ENCODE measurements at places on chromosomes 2 and 18. TPM values are rescaled to one million over a fixed set of nuclear protein-coding genes. Genes with fewer than 3 reads are reported as not detected.

Gene SP100
- total RNA-seq, result 11.0 TPM

Gene UBE2E3
- total RNA-seq, result 560 TPM

Gene DCDC2C
- total RNA-seq, result not detected

DNA sequence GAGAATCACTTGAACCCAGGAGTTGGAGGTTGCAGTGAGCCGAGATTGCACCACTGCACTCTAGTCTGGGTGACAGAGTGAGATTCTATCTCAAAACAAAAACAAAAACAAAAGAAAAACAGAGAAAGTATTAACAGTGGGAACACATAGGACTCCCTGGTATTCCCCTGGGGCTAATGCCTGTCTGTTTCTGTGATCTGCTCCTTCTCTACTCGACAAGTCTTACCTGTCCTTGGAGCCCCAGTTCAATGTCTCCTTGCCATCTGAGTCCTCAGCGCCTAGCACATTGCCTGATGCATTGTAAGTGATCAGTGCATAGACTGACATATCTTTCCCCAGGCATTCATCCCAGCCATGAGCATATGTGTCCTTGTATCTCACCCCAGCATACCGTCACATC, 85.8 kb downstream of the ASAP2 start:
- no peak for DNase-seq

DNA sequence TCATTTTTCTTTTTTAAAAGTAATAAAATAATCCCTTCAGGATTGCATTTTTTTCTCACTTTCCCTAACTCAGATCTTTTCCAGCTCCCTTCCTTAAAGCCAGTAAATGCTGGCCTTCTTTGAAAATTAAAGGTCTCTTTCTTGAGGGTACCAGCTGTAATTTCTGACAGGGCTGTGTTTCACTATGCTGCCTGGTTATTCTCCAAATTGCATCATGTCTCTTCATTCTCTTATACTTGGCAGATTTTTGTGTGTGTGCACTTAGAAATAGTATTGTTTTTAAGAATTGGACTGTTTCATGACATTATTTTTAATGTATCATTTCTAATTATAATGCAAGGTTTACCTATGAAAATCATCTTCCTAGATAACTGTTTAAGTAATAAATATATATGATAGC, 72.0 kb upstream of the EPB41L5 start:
- DNase-seq, result no peak

GRCh38 chr18:56382541-56382940, 255.9 kb downstream of the TXNL1 start:
- DNase-seq, result no peak

DNA sequence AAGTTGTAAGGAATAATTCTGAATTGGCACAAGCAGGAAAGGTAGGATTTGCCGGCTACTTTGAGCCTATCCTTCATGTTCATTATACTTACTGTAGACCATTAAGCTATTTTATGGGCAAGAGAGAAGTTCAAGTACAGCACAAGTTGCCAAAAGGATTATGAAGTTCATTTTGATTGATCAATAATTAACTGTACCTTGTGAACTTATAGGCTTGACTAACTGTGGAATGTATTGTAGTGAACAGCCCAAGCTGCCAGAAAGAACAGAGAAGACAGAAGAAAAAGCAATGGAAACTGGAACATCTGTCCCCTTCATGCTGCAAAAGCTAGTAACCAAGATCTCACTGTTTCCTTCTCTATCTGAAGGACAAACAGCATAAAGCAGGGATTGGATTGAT, 810.1 kb upstream of the ZEB2 start:
- no peak for DNase-seq

GRCh38 chr2:45210462-45211195, 201.4 kb upstream of the SIX2 start:
- no peak for DNase-seq

GRCh38 chr2:149087751-149088150, 49.3 kb downstream of the LYPD6B start:
- no peak for DNase-seq

GRCh38 chr18:73785300-73785699, 362.3 kb downstream of the FBXO15 start:
- no peak for DNase-seq

DNA sequence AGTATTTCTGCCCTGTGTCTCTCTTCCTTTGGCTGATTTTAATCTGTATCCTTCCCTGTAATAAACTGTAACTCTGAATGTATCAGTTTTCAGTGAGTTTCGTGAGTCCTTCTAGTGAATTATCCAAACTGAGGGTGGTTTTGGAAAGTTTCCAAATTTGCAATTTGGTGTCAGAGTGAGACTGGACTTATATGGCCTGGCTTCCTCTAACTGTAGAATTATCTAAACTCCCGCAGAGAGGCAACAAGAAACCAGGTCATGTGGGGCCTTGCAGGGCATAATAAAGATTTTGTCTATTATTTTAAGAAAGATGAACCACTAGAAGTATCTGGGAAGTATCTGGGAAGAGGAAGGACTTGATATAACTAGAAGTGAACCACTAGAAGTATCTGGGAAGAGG, 95.3 kb upstream of the RNF152 start:
- no peak for DNase-seq

DNA sequence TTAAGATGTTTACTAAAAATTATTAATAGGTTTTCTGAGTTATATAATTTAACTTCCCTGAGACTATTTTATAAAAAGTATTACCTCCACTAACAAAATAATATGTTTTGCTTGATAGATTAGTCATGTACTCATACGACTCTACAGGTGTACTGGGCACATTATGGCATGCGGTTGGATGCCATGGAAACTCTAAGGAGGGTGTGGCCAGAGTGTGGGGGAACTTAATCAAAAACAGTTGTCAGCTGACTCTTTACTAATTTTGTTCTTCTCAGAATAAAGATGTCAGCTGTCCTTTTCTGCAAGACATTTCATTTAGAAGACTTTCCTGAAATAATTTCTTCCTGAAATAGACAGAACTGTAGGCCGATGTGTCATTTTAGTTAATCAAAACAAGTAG, 228.3 kb upstream of the SIX3 start:
- DNase-seq, result no peak

DNA sequence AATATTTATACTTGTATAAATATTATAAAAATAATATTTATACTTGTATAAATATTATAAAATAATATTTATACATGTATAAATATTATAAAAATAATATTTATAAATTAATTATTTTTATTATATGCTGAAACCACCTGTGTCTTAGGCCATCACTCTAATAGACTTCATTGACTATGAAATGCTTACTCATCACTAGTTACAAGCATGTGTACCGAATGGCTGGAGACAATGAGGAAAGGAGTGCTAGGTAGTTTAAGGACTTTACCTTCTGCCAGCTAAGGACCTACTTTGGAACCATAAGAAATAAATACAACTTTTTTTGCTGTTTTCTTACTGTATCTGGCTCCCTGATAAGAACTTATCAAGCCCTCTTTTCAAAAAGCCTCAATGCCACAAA, 228.8 kb downstream of the LRRTM1 start:
- DNase-seq, result no peak

Measured in stomach (tissue), 19 donors.